BJ (cell line): ENCODE measurements at places on chromosomes 4 and X. TPM values are rescaled to one million over a fixed set of nuclear protein-coding genes. Genes with fewer than 3 reads are reported as not detected.

DNA sequence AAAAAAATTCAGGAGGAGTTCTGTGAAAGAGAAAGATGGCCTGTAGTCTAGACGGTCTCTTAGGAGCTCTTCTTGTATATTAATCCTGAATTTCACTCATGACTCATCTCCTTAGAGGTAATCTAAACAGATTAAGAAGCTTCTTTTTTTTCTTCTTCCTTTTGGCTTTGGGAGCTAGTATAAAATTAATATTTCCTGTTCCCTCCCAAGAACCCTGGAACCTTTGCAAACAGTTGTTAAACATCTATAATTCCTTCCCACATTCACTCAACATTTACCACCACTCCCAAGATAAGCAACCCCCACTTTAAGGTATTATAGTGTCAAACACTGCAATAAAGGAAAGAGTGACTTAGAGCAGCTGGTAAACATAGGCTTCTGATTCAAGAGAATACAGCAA lies 146.4 kb upstream of the EDNRA start:
- no peak for DNase-seq

GRCh38 chr4:152028131-152028530 lies 267.3 kb upstream of the GATB start:
- no peak for DNase-seq

DNA sequence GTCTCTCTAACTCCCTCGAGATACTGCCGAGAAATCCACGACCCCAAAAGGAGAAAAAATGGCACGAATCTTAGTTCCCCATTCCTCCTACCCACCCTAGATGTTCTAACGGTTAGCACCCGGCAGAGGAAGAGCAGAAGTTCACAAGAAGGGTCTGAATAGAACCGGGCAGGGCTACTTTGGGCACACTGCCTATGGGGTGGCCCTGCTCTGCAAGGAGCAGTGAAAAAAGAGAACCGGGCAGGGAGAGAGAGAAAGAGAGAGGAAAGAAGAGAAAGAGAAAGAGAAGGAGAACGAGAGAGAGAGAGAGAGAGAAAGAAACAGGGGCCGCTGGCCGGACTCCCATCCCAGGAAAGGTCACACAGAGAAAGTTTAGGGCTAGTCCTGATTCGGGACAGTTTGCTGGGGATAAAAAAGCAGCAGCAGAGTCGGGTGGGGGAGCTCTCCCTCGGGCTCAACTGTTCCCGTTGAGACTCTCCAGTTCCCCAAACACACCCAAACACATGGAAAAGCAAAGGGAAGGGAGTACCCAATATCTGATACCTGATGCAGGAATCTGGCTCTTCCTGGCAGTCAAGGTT lies 468 bp downstream of the GLA start:
- no peak for DNase-seq

DNA sequence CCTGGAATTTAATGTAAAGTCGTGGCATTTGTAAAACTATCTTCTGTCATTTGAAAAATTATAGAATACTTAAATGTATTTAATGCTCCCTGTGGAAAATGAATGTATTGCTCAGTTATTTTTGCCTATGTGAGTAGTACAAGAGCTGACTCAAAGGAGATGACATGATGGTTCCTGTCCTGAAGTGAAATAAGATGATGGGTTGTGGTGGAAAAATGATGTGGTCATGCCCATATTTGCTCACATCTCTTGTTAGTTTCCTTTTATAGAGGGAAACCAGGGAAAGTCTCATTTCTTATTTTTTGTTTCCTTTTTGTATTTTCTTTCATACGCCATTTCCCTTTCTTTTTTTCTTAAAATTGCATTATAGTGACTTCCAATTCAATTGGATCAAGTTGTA lies 23.7 kb downstream of the PLS3 start:
- no peak for DNase-seq

GRCh38 chr4:139795527-139796314 lies 130.1 kb downstream of the MGST2 start:
- DNase-seq = no peak

DNA sequence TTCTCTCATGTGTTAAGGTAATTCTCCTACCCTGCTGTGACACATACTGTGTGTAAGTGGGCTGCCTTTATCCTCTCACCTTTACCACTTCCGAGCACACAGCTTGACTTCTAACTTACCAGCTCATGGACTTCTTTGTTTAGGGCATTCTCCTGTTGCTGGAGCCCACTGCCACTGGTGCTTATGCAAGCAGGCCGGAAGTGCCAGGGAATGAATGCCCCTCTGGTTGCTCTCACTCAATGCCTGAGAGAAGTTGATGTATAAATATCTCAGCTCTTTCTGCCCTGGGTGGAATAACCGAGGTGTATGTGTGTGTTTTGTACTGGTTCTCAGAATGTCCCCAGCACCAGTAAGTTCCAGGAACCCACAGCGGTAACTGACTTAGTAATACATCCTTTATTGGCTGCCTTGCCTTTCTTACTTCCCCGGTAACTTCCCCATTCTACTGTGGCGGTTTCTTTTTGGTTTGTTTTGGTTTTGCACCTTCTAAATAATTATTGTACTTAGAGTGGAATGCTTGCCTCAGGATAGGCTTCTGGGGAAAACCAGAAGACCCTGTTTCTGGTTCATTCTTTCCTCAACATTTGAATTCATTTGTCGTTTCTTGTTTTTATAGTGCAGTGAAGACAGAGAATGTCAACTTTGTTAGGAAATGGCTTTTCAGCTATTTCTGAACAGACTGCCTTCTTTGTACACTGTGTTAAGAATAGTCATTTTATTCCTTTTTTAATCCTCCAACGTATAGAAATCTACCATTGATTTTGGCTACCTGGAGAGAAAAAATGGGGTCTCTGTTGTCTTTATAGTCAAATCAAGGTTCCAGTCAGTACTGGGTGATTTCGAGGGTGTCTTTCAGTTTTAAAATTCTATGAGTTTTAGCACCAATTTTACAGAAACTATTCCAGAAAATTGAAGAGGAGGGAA lies 45.4 kb downstream of the CXorf58 start:
- no peak for DNase-seq

GRCh38 chr4:125123570-125124109 lies 191.1 kb upstream of the FAT4 start:
- DNase-seq = no peak

GRCh38 chr4:55979562-55979961 lies 30.8 kb downstream of the CEP135 start:
- no peak for DNase-seq

- DNase-seq = no peak
These were observed 1047.7 kb upstream of the GRID2 start for GRCh38 chr4:91256043-91256442.

- no peak for DNase-seq
These were observed 136.5 kb upstream of the GALNTL6 start for GRCh38 chr4:171676555-171677215.

- DNase-seq = no peak
These were observed 15.3 kb downstream of the PDK3 start for GRCh38 chrX:24480400-24480865.

- peak; percentile 51 for DNase-seq
These were observed 35.4 kb upstream of the TMEM184C start for GRCh38 chr4:147581606-147582350.

DNA sequence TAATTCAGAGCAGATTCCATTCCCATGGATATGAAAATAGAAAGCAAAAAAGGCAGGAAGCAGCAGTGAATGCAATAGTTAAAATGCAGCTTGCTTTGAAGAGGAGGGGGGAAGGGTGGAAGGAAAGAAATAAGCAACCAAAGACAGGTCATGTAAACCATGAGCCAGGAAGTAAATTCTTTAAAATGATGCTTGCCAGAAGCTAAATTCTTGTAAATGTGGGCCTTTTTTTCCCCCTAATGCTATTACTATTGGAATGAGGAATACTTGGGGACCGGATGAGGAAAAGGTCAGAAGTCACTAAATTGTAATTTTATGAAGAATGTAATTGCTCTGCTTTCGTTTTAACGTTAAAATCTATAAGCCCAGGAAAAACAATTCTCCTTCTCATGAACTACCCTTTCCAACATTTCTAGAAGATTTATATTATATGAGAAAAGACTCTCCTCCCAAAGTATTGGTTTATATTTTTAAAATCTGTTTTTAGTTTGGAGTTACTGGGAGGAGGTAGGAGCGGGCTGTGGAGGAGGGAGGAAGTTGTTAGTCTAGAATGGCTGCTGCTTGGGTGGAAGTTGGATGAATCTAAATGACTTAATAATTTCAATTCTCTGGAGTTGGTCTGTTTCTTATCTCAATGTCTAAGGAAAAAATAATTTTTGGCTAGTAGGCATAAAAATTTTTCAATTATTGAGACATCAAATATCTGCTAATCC lies 77.6 kb upstream of the PCDH18 start:
- DNase-seq = peak; percentile 66

GRCh38 chr4:151990201-151990600 lies 229.4 kb upstream of the GATB start:
- peak; percentile 67 for DNase-seq

DNA sequence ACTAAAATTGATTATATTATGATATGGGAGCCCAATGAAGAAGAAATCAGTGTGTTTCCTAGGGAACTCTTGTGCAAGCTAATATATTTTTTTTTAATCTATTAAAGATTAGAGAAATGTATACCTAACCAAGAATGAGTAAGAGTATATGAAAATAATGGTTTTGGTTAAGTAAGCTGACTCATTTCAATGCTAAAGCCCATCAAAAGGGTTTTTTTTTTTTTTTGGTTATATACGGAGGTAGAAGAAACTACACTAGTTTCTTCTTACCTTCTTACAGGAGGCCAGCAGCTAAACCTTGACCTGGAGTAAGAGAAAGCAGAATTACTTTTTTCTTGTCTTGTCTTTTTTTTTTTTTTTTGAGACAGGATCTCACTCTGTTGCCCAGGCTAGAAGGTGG lies 27.5 kb downstream of the RUFY3 start:
- DNase-seq = no peak

- no peak for DNase-seq
These were observed 213.4 kb upstream of the LNX1 start for GRCh38 chr4:53804719-53805118.

- no peak for DNase-seq
These were observed 2.7 kb downstream of the USP26 start for GRCh38 chrX:133094098-133094731.

MAGEA10 gene
- polyA plus RNA-seq = not detected in 2 replicates

RHOXF2B gene
- not detected in 2 replicates for polyA plus RNA-seq

MAGEA8 gene
- not detected in 2 replicates for polyA plus RNA-seq

CYP2U1 gene
- 7.6 and 12.8 TPM in 2 replicates for polyA plus RNA-seq

FAT4 gene
- polyA plus RNA-seq = 9.5 and 12.9 TPM in 2 replicates

MAGEA1 gene
- not detected in 2 replicates for polyA plus RNA-seq

SOX3 gene
- polyA plus RNA-seq = not detected in 2 replicates

RADX gene
- 0.09 and 0.26 TPM in 2 replicates for polyA plus RNA-seq

PAGE3 gene
- not detected in 2 replicates for polyA plus RNA-seq

GRIPAP1 gene
- polyA plus RNA-seq = 23.4 and 23.5 TPM in 2 replicates

IL21 gene
- not detected in 2 replicates for polyA plus RNA-seq

HELT gene
- polyA plus RNA-seq = not detected in 2 replicates

NPY1R gene
- polyA plus RNA-seq = not detected in 2 replicates
